Stimulated activated CD4-positive, alpha-beta T cell treated with anti-CD3 and anti-CD28 coated beads, Interleukin-4, amount 100 ng/mL, for 4 hours (primary cell): ENCODE measurements at places on chromosomes 2 and 18.

GRCh38 chr2:97713296-97714083 lies at the start of gene ZAP70:
TSS of gene ZAP70 (plus strand) at chr2:97713576. CDS start at chr2:97724037, 10,461 bp downstream.
- peak; percentile 45 for DNase-seq

DNA sequence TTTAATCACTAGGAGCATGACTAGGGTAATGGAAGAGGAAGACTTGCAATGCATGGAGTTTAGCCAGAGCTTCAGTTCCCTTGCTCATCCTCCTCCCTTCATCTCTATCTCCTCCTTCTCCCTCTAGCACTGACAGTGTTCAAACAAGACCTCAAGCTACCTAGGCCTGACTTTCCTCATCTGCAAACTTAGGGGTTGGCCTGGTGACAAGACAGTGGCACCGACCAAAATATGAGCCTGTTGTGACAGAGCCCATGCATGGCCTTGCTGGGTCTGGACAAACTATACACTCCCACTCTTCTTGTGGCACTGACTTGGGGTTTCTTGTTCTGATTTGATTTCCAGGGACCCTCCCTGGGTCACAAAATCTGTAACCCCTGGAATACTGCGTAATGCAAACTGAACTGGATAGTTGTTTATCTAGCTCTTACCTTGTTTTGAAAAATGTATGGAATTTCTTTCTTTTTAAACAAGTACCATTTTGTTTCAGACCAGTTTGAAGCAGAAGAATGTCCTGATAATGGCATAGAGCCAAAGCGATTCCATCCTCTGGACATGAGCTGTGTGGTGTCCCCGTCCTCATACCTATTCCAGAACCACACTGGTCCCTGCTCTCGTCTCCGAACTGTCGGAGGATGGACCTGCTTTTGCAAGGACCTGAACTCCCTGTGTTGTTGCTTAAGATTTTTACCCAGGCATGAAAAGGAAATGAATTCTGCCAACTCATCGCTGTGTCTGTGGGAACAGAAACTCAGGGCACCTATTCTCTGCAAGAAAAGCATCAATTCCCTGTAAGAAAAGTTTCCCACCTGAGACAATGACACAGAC lies 33.4 kb upstream of the PPP4R1 start:
- no peak for DNase-seq

DNA sequence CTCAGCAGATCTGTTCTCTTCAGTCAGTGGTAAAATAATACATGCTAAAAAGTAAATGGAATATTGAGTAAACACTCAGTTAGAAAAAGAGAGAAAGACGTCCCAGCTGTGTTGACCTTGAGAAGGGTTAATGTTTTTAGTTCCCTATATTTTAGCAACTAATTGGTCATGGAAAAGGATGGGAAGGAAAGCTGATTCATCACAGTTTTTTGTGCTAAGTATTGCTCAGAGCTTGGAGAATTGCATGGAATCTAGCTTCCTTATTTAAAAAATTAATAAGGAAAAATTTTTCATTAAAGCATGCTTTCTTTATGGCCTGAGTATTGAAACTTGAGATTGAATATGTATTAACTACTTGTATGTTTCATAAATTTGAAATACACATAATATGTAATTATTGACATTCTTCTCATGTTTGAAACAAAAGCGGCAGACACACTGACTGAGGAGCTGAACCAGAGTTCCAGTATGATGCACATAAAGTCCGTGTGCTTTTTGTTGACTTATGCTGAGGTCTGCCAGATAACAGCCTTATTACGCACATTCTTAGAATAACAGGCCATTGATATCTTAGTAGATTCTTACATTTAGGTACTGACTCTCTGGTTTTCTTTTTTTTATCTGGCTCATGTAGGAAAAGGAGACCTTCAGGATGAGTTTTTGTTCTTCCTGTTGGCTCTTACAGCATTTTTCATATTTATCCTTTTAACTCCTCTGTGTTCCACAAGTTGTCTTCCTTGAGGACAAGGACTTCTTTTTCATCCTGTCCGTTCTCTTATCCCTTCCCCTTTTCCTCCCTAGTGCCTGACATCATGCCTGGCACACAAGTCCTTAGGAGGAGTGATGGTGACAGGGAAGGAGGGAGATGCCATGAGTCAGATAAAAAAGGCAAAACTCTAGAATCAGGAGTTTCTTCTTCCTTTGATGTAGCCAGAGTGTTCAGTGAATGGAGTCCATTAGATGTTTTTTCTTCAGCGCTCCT lies 194.1 kb downstream of the PTPRM start:
- no peak for DNase-seq

DNA sequence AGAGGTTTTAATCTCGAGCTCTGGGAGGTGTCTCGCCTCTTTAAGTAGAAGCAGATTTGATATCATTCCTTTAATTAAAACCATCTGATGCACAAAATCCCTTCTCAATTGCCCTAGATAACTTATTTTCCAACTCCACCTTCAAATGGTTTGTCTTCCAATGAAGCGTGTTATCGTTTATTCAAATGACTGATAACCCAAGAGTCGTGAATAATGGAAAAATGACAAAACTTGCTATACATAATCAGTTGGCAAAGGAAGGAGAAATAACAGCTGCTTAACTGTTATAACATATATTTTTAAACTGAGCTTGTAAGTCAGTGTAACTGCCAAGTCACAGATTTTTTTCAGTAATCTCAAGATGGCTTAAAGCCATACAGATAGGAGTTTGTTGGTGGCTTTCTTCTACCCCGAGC lies 144.6 kb downstream of the QPCT start:
- DNase-seq: no peak

DNA sequence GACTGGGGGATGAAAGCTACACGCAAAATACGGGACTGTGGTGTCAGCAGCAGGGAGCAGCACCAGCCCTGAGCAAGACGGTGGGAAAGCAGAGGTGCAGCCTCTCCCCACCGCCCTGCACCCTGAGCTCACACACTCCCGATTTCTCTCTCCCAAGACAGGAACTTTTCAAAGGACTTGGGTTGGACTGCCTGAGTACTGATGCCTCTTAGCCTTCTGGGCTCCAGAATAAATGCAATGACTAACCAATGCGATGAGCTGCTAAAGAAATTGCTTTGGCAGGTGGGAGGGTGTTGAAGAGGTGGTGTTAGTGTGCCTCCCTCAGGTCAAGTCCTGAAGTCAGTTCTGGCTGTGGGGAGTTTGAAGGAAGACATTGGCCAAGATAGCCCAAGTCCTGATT lies 9.6 kb downstream of the TRIM54 start:
- no peak for DNase-seq

DNA sequence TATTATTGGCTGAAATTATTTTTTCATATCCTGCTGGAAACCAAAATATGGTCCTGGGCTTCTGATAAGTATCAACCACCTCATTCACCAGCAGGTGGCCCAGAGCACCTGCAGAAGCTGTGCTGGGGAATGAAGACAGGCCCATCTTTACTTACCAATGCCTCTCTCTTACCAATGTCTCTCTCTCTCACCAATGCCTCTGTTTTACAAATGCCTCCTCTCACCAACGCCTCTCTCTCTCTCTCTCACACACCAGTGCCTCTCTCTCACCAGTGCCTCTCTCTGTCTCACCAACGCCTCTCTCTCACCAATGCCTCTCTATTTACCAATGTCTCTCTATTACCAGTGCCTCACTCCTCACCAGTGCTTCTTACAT lies 2.3 kb upstream of the MAL start:
- DNase-seq: peak; percentile 29

- no peak for DNase-seq
Measured at GRCh38 chr2:168757223-168757622, 45.2 kb upstream of the NOSTRIN start.

DNA sequence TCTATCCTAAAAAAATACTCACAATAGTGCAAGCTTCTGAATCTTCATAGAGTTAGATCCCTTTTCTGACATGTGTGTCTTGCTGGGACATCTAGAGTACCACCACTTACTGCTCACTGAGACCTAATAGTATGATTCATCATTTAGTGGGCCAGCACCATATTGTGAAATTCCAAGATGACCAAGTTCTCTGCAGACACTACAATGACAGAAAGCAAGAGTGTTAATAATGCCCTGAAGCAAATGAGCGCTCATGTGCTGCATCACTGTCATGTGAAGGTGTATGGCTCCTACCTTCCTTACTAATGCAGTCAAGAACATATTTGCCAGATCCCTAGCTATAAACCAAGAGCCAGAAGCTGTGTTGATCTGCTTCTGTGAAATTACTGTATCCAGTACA lies 606.2 kb upstream of the NXPH2 start:
- no peak for DNase-seq

DNA sequence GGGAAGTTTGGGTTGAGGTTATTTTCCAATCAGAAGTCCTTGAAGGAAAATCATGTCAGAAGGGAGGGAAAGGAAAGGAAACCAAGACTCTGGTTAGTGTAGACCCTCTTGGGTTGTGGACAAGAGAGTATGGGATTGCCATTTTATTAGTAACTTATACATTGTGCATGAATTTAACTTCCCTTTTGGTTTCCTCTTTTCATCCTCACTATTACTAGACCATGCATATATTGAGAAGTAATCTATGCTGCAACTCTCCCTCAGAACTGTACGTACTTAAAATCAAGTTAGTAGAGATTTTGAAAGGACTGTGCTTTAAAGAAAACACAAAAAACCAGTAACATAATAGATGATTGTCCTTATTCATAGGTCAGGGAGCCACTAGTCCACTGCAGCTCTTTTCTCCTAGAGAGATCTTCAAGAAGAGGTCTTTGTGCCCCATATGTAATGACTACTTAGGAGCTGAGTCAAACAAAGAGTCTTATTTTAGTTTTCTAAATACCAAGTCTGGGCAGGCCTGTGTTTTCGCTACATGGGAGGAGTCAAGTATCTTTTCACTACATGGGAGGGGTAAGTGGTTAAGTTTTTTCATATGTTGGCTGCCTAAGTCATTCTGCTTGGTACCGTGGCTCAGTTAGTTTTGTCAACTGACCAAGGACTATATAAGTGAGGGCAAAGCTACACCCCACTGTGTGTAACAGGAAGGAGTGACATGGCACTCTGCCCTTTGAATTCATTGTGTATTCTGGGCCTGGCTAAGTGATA lies 25.2 kb upstream of the FAM117B start:
- no peak for DNase-seq

DNA sequence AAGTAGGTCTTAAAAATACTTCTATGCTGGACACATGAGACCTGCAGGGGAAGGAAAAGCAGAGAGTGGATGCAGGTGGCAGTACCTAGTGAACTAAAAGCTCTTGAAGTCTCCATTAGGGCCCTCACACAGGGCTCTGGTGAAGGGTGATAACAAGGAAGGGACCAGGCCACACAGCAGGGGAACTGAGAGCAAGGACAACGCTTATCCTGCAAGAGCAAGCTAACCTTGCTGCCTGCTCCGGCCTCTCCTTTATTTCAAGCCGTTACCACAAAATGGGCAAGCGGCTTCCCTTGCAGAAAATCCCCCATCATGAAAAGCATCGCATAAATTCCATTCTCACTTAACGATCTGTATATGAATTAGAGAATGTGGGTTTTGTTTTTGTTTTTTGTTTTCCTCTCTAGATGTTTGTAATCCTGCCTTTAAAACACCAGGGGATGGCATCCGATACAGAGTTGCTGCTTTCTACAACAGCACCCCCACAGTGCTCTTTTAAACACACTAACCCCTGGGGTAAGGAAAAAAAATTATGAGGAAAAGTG lies 64.5 kb downstream of the CACNB4 start:
- DNase-seq: no peak

GRCh38 chr2:120771111-120771780 lies 35.6 kb downstream of the GLI2 start:
- DNase-seq: no peak

DNA sequence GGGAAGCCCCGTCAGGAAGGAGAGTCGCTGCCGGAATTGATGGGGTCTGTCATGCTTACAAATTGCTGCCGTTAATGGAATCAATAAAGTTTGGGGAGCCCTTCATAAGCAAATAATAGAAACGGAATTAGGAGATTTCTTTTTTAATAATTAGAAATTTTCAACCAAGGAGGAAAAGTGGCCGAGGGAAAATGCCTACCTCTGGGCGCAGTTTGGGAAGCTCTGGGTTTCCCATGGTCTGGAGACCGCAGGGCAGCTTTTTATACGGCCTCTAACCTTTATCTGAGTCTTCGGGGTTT lies 1.3 kb downstream of the EVX2 start:
- DNase-seq: no peak

- no peak for DNase-seq
Measured at GRCh38 chr2:103009871-103010270, 248.0 kb downstream of the TMEM182 start.

DNA sequence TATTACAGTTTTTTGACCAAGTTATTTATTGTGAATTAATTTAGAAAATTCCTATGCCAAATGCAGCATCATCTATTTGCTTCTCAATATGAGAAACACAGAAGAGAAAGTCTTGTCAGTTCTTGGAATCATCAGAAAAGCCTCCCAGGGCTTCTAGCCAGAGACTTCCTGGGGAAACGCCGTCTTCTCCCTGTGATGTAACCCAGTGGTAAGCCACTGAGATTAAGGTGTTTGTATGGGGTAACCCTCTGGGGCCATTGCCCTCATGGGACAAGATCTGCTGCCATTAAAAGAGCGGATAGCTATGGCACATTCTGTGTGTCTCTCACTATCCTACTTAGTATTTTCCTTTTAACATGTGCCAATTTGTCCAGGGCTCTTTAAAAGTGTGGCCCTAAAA lies 28.0 kb downstream of the ANKRD29 start:
- no peak for DNase-seq

GRCh38 chr2:219914577-219914976 lies 287.1 kb downstream of the SLC4A3 start:
- DNase-seq: no peak

DNA sequence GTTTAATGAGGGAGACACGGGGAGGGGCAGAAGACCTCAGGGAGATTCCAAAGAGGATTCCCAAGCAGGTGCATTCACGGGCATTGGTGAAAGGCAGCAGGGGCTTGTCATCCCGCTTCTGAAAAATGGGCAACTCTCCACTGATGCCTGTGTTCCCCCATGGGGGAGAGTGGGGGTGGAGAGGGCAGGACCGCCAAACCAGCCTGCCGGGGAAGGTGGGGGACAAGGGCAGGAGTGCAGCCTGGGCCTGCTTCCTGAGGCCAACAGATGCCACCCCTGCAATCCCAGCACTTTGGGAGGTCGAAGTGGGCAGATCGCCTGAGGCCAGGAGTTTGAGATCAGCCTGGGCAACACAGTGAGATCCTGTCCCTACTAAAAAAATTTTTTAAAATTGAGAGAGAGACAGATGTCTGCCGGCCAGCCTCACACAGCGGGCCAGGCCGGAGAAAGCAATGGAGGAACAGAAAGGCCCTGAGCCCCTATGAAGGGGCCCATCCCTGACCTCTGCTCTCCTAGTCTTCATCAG lies 44.8 kb upstream of the UBE2F start:
- no peak for DNase-seq
